Psoas muscle (tissue), 8 donors: ENCODE measurements at places on chromosomes 4 and X.
A peak's percentile ranks its signal among the peaks of the same experiment; 100 is the strongest.

DNA sequence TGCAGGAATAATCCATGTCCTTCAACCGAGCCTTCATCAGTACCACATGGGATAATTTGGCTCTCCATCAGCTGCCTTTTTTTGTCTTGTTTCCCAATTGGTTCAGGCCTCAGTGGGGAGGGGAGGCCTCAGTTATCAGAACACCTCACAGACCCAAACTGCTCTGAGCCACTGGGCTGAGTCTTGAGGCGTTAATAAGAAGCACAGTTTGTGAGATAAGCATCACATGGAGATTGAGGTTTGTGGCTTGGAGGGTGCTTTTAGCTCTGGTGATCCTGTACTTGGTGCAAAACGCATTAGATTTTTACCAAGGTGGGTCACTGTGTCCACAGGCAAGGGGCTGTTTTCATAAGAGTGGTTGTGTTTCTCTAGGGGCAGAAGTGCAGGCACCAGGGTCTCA, 82.8 kb upstream of the HPF1 start:
- H3K4me3 ChIP-seq: no peak overlapping the region
- no peak for DNase-seq
- no peak overlapping the region for H3K27ac ChIP-seq
- H3K36me3 ChIP-seq: no peaks in the 10 kb centered on the region
- no peaks in the 10 kb centered on the region for H3K4me1 ChIP-seq
- H3K27me3 ChIP-seq: no peaks in the 10 kb centered on the region

- no peaks in the 10 kb centered on the region for H3K27me3 ChIP-seq
- no peak overlapping the region for H3K4me3 ChIP-seq
- DNase-seq: no peak
- H3K4me1 ChIP-seq: no peaks in the 10 kb centered on the region
- no peaks in the 10 kb centered on the region for H3K36me3 ChIP-seq
Observed at GRCh38 chr4:4693258-4693657, 151.4 kb upstream of the STX18 start.

DNA sequence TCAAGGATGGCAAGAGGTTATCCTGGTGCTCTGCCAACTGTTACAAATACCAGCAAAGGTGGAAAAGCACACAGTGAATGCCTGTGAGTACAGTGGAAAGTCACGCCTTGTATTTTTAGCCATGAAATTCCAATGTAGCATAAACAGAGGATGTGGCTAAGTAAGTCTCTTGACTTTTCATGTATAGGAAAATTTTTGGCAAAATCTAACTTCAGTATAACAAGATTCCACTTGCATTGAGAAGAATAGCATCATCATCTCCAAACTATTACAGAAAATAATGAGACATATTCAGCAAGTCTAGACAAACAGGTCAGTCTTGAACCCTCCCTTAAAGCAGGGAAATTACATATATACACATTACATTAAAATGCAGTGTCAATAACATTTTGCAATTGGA, 7.9 kb downstream of the SLC10A6 start:
- no peak overlapping the region for H3K27ac ChIP-seq
- no peaks in the 10 kb centered on the region for H3K27me3 ChIP-seq
- H3K4me3 ChIP-seq: no peak overlapping the region

- no peak overlapping the region for H3K27ac ChIP-seq
- H3K27me3 ChIP-seq: no peaks in the 10 kb centered on the region
- DNase-seq: no peak
- no peaks in the 10 kb centered on the region for H3K36me3 ChIP-seq
- no peaks in the 10 kb centered on the region for H3K4me1 ChIP-seq
Observed at GRCh38 chr4:27846951-27847350, 986.3 kb downstream of the STIM2 start.

GRCh38 chr4:124631760-124632159, 80.8 kb downstream of the ANKRD50 start:
- H3K4me3 ChIP-seq: no peak overlapping the region
- H3K4me1 ChIP-seq: no peaks in the 10 kb centered on the region
- no peak overlapping the region for H3K27ac ChIP-seq
- H3K27me3 ChIP-seq: no peaks in the 10 kb centered on the region

DNA sequence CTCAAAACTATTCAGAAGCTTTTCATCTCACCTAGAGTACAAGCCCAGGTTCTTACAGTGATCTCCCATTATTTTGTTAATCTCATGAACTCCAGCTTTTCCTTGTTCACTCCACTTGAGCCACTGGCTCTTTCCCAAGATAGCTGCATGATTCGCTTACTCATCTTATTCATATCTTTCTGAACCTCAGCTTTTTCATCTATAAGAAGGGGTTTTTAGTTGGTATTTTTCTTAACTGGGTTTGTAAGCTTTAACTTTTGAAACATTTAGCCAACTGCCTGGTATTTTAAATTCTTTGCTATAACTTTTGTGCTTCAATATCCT, 24.0 kb downstream of the GIMD1 start:
- H3K36me3 ChIP-seq: peaks cover 46% of the 10 kb centered on the region
- no peak for DNase-seq
- no peaks in the 10 kb centered on the region for H3K27me3 ChIP-seq
- H3K4me1 ChIP-seq: no peaks in the 10 kb centered on the region
- no peak overlapping the region for H3K27ac ChIP-seq

GRCh38 chr4:121873604-121874003, 3.3 kb upstream of the BBS7 start:
- H3K36me3 ChIP-seq: no peaks in the 10 kb centered on the region
- H3K27me3 ChIP-seq: peaks cover 3% of the 10 kb centered on the region
- H3K4me3 ChIP-seq: no peak overlapping the region
- H3K27ac ChIP-seq: no peak overlapping the region
- H3K4me1 ChIP-seq: peaks cover 8% of the 10 kb centered on the region

GRCh38 chrX:107710617-107711391, 64.8 kb downstream of the TSC22D3 start:
- H3K4me3 ChIP-seq: no peak overlapping the region
- H3K27me3 ChIP-seq: no peaks in the 10 kb centered on the region
- peak overlapping the region; percentile 86 for H3K27ac ChIP-seq
- peaks cover 26% of the 10 kb centered on the region for H3K4me1 ChIP-seq
- no peak for DNase-seq
- peaks cover 7% of the 10 kb centered on the region for H3K36me3 ChIP-seq

DNA sequence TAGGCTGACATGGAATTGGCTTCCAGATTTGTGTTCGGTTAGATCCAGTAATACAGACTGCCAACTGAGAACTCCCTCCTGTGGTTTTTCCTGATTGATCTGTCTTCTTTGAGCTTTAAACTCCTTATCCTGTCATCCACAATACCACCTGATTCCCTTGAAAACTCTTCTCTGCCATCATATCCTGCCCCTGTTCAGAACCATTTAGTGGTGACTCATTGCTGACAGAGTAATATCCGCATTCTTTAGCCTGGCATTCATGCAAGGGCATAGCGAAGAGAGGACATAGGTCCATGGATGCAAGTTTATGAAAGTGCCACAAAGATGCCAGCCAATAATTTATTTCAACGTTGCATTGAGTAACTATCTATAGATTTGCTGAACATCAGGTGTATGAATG, 76.6 kb downstream of the ITIH6 start:
- peaks cover 5% of the 10 kb centered on the region for H3K27me3 ChIP-seq
- no peaks in the 10 kb centered on the region for H3K4me1 ChIP-seq
- no peak overlapping the region for H3K27ac ChIP-seq
